ENCODE measurements at places on chromosomes 7 and 10.

DNA sequence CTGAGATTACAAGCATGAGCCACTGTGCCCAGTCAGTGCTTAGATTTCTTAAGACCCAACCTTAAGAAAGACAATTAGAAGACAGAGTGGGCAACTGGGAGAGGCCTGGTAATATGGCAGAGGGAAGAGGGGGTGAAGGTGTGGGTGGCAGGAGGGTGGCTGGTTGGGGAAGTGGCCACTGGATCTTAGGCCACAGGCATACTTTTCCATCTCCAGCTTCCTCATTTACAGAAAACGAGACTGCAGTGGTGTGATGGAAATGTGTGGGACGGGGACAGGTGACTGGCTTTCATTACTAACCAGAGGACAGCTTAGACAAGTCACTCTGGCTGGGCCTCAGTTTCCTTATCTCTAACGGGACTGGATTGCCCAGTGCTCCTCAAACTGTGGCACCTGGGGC is 1.0 kb upstream of the FFAR4 start:
- no peak for DNase-seq

GRCh38 chr10:7397049-7398035 is 13.5 kb downstream of the SFMBT2 start:
- DNase-seq: no peak

DNA sequence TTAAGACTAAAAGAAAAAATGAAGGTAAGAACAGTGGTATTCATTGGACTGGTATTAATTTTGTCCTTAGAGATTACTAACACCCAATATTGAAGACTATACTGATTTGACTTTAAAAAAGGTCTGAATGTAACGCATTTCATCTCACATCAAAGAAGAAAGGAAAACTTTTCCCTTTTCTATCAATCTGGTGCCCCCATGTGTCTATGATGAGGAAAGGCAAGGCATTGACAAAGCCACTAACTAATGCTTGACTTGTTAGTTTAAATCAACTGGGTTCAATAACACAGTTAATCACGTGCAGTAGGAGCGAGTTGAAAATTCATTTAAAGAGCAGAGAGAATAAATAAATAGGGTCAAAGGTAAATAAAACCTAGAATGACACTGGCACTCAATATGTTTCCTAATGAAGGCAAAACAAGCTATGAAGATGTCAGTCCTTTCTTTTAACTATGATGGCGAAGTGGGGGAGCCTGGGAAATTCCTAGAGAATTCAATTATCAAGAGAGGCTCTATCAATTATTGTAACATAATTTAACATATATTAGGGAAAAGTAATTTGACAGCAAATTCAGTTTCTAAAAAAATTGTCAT is 180.9 kb downstream of the ANK3 start:
- no peak for DNase-seq

DNA sequence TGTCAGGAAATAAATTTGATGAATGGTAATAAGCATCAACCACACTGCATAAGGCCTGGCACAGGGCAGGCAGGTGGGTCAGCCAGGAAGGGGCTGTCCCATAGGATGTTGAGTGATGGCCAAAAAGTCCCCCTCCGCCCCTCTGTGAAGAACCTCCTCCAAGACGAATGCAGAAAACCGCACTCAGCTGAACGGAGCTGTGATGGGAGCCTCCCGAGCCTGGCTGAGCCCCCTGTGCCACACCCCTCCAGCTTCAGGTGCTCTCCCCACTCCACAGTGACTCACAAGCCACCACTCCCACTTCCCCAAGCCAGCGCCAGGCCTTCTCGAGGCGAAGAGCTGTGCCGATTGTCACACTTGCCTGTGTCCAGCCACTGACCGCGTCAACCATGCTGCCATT is 184.2 kb downstream of the MAD1L1 start:
- no peak for DNase-seq

DNA sequence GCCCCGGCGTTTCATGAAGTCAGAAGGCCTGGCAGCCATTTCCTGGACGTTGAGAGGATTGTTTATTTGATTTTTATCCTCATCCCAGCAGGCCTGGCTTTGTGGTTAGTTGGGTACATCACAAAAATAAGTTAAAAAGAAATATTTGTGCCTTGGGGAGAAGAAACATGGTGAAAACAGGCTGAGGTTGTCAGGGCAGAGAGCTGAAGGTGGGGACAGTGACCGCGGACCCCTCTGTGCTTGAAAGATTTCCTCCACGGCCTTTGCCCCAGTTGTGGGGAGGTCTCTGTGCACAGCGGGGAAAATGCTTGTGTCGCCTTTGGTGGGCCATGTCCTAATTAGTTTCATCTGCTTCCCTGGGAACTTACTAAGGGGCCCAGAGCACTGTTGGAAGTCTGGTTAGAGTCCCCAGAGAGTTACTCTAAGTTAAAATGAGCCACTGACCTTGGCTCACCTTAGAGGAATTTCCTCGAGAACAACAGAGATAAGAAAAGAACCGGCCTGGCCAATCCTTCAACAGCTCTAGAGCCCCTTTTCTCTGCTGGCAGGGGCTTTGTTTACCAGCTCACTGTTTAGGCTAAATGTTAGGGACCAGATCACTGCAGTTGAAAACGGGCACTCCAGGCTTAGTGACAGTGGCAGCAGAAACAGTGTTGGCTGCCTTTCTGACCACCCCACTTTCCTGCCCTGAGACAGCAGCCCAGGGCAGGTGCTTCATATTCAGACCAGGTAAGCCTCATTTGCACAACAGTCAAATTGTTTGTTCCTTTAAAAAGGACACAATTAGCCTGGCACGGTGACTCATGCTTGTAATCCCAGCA is 37.9 kb downstream of the CRCP start:
- no peak for DNase-seq

GRCh38 chr10:50641626-50642025 is 17.9 kb upstream of the SGMS1 start:
- no peak for DNase-seq

- DNase-seq: no peak
These were observed 79.5 kb downstream of the FAM185A start for GRCh38 chr7:102828286-102828685.

DNA sequence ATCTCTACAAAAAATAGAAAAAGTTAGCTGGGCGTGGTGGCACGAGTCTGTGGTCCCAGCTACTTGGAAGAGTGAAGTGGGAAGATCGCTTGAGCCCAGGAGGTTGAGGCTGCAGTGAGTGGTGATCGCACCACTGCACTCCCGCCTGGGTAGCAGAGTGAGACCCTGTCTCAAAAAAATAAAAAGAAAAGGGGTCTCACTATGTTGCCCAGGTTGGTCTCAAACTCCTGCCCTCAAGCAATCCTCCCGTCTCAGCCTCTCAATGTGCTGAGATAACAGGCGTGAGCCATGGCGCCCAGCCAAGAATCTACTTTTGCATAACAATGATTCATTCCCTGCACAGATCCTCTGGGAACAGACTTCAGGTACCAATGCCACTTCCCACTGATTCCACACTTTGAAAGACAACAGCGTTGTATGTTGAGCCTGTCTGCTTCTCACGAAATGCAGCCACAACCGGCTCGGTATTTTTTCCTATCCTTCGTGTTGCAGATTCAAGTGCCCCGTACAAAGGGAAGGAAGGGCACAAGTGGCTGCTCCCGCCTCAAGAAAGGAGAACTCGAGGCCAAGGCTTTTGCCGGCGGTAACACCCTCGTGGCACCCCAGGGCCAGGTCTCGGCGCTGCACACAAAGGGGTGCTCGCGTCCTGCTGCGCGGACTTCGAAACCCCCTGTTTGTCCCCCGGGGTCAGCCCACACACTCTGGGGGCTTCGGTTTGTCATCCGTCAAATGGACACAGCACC is 745 bp downstream of the DAGLB start:
- DNase-seq: peak; percentile 15

DNA sequence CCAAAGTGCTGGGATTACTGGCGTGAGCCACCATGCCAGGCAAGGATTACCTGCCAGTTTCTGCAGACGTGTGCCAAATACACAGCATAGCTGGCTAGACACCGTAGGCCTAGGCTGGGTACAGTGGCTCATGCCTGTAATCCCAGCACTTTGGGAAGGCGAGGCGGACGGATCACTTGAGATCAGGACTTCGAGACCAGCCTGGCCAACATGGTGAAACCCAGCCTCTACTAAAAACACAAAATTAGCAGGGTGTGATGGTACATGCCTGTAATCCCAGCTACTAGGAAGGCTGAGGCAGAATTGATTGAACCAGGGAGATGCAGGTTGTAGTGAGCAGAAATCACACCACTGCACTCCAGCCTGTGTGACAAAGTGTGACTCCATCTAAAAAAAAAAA is 868 bp downstream of the RFC2 start:
- DNase-seq: no peak

GRCh38 chr7:51227861-51228260 is 88.7 kb downstream of the COBL start:
- DNase-seq: no peak

GRCh38 chr7:69645683-69646082 is 47.4 kb downstream of the AUTS2 start:
- no peak for DNase-seq

DNA sequence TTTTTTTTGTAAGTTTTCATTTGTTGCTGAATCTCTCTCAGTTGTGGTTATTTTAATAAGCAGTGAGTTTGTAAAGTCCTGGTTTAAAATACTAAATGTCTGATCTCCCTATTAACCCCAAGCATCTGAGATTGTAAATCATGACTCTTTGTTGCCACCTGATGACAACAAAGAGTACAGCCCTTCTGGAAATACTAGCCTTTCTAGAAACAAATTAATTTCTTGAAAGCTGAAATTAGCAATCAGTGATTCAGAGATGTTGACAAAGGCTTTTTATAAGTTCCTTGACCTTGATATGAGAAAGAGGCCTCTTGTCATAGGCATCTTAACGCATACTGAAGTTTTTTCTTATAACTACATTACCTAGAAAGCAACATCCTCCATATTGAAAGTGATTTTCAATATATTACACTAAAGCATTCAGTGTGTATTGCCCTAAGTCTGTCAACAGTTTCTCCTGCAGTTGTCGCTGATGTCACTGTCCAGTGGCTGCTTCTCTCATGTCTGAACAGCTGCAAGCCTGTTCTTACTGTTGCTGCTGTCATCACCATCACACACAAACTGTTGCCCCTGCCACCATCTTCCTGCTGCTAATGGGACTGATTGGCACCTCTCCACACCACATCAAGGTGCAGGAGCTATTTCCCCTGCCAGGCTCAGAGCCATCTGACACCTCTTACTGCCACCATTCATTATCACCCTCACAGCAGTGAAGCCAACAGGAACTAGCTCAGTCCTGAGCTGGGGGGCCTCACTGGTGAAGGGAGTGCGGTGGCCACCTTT is 95.1 kb upstream of the LRGUK start:
- no peak for DNase-seq

DNA sequence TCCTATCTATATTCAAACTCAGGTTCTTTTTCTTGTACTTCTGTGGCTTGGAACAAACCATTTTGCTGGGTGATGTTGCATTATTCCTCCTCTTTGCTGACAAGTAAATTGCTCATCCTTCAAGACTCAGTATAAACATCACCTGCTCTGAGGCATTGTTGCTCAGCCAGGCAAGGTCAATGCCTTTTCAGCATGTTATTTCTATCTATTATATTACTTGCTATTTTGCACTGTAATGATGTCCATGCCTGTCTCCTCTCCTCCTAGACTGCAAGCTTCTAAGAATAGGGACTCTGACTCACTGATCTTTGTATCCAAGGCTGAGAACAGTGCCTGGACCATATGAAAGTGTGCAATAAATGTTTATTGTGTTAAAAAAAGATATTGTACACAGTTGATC is 293.8 kb downstream of the RNLS start:
- DNase-seq: no peak

- DNase-seq: no peak
These were observed 20.9 kb downstream of the TEX36 start for GRCh38 chr10:125661941-125662515.

DNA sequence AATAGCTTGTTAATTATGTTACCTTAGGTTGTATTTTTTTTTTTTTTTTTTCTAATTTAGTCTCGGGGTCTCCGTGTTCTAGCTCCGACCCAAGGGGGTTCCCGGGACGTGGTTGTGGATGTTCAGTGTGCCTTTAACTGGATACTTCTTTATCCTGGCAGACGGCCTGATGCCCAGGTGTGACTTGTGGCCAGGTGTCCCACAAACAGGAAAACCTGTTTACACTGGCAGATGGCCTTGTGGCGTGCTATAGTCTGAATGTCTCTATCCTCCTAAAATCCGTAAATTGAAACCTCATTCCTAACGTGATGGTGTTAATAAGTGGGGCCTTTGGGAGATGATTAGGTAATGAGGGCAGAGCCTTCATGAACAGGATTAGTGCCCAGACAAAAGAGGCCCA is 546.4 kb upstream of the C7orf33 start:
- DNase-seq: no peak

- DNase-seq: no peak
These were observed 55.1 kb upstream of the FAM20C start for GRCh38 chr7:137094-137891.

- no peak for DNase-seq
These were observed 76.8 kb downstream of the CREB3L2 start for GRCh38 chr7:137925091-137925490.

- DNase-seq: no peak
These were observed 35.2 kb upstream of the HSPB1 start for GRCh38 chr7:76267107-76267893.

- no peak for DNase-seq
These were observed 115.4 kb downstream of the RPS24 start for GRCh38 chr10:78148961-78149612.

GRCh38 chr7:83058667-83059066 is 104.0 kb downstream of the PCLO start:
- DNase-seq: no peak

DNA sequence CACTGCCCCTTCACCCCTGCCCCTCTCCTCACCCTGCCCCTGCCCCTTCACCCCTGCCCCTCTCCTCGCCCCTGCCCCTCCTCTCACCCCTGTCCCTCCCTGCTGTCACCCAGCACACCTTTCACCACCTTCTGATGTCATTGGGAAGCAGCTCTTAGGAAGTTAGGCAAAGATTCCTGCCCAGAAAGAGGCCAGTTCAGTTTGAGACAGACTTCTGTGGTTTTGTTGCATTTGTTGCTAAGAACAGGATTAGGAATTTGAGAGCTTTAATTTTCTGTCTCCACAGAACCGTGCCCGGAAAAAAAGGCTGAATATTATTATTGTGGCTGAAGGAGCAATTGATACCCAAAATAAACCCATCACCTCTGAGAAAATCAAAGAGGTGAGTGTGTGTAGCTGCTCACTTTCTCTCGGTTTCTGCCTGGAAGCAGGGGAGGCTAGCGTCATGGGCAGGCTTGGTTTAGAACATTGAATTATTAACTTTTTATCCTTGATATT is 39.6 kb downstream of the PFKP start:
- no peak for DNase-seq

DNA sequence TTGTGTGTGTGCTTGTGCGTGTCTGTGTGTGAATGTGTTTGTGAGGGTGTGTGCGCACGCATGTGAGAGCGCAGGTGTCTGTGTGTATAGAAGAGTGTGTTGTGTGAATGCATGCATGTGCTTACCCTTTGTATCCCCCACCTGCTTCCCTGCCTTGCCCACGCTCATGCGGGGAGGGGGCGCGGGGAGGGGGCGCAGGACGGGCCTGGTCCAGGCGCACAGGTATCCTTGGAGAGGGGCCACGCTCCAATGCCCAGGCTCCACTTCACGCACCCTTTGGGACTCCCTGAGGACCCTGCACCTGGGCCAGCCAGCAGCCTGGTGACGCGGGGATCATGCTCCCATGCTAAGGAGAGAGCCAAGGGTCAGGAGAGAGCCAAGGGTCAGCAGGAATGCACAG is 47.9 kb upstream of the EN2 start:
- no peak for DNase-seq

All from activated T-cell treated with anti-CD3 and anti-CD28 coated beads for 48 hours (primary cell).